ENCODE measurements at places on chromosomes 11 and 22.
A peak's percentile ranks its signal among the peaks of the same experiment; 100 is the strongest.

DNA sequence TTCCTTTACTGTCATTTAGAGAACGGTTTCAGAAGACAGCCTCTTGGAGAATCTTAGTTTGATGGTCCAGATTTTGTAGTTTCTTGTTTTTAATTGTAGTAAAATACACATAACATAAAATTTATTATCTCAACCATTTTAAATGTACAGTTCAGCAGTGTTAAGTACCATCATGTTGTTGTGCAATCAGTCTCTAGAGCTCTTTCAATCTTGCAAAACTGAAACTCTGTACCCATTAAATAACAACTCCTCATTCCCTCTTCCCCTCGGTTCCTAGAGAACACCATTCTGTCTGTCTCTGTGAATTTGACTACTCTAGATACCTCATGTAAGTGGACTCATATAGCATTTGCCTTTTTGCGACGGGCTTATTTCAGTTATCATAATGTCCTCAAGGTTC is 69.8 kb downstream of the GRIK4 start:
- DNase-seq, result no peak

- no peak for DNase-seq
Observed at GRCh38 chr11:86706338-86707131, 34.1 kb upstream of the ME3 start.

DNA sequence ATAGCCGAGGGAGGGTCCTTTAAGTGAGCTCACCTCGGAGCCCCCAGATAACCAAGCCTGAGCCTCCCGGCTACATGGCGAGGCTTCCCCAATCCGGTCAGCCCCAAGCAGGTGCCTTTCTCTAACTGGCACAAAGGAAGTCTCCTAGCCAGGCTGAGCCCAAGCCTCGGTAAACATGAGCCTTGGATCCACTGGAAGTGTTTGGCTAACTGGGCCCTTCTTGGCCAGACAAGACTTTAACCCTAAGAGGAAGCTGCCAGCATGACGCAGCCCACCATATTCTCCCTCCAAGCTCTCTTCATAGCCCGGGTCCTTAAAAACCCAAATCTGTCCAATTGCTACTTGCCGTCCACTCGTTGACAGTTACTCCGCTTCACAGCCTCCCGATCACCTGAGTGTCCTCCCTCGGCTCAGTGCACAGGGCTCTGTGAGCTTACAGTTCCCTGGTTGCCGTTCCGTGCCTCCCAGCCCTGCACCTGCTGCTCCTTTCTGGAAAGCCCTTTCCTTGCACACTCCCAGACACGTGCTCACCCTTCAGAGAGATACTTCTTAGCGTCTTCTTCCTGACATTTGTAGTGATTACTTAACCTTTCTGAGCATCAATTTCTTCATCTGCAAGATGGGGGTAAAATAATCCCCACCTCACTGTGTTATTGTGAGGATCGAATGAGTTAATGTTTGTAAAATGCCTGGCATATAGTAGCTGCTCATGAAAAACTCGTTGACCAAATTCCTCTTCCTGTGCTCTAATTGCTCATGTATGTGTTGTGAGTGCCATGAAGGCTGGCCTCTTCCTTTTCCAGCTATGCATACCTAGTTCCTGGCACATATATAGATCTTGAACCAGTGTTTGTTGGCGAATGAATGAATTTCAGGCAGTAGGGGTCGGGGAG is 25.6 kb downstream of the TXN2 start:
- no peak for DNase-seq

- DNase-seq, result no peak
Observed at GRCh38 chr11:127037001-127037400, 36.4 kb upstream of the KIRREL3 start.

- DNase-seq, result no peak
Observed at GRCh38 chr11:18789942-18790341, 1.7 kb downstream of the PTPN5 start.

DNA sequence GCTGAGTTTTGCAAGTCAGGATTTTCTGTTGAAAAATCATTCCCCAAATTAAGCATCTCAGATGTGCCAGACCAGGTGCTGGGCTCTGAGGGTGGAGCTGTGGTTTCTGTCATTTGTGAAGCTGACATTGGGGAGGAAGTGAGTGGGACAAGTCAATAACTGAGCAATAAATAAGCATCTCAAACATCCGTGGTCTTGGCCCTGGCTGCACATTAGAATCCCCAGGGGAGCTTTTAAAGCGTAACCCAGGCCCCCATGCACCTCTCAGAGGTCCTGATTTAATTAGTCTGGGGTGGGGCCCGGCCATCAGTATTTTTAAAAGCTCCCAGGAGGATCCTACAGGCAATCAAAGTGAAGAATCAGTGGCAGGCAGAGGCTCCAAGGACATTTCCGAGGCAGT is 420.0 kb downstream of the MN1 start:
- no peak for DNase-seq

GRCh38 chr22:24181996-24182899 is 961 bp downstream of the SUSD2 start:
- no peak for DNase-seq

DNA sequence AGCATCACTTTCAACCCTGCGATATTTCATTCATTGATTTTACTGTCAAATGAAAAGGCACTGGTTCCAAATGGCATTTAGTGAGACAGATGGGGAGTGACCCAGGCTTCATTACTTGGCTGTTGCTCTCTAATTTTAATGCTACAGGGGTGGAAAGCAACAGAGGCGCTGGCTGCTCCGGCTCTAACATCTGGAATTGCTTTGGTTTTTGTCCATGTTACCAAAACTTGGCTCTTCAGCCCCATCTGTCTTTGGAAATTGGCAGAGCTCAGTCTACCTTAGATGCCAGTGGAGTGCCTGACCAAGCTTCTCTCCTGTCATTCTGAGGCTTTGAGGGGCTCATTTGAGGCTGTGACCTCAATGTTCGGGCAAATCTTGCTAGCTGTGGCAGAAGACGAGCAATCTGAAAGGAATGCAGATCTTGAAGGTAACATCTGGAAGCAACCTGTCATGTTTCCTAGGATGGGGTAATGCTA is 409.5 kb upstream of the SYN3 start:
- DNase-seq, result no peak

DNA sequence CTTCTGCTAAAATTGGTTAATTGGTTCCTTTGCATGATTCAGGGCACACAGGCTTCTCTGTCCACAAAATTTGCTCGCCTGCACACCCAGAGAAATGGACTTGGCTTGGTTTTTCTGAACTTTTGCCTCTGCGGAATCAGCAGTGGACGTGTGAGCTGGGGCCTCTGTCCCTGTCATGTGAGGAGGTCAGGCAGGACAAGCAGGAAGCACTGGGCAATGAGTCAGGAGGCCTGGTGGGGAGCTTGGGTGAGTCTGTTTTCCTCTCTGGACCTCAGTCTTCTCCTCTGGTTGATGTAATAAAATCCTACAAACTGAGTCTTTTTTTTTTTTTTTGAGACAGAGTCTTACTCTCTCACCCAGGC is 10.4 kb upstream of the CELSR1 start:
- DNase-seq, result no peak

DNA sequence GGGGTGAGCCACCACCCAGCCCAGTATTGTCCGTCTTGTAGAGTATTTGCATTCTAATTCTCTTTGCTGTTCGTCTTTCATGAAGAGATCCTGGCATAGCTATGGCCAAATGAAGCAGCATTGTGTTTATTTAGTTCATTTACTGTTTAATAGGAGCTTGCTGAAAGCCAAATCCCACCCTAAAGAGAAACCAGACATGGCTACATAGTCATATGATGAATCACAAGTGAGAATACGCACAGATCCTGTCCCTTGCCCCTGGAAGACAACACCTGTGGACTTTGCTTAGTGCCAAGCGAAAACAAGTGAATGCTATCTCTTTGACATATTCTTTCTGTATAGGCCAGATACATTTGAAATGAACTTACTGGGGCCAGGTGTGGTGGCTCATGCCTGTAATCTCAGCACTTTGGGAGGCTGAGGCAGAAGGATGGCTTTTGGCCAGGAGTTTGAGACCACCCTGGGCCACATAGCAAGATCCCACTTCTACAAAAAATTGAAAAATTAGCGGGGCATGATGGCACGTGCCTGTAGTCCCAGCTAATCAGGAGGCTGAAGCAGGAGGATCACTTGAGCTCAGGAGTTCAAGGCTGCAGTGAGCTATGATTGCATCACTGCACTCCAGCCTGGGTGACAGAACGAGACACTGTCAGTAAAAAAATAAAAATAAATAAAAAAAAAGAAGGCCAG is 5.1 kb upstream of the ARFGAP3 start:
- DNase-seq, result no peak

- DNase-seq, result no peak
Observed at GRCh38 chr11:106369224-106369623, 291.8 kb downstream of the AASDHPPT start.

DNA sequence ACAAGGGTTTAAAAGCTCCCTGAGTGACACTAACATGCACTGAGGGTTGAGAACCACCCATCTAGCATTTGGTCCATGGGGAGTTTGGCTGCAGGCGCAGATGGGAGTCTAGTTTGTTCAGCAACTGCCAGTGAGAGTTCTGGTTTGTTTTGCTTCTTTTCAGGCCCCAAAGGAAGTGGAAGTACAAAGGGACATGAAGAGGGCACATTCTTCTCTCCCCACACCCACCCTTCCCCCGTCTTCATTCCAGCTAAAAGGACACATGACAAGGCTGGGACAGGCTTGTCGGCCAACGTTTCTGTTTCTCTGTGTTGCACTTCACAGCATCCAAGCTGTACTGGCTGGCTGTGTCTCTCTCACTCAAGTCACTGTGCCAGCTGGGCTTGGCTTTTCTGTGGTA is 8.2 kb upstream of the ENDOD1 start:
- DNase-seq, result no peak

DNA sequence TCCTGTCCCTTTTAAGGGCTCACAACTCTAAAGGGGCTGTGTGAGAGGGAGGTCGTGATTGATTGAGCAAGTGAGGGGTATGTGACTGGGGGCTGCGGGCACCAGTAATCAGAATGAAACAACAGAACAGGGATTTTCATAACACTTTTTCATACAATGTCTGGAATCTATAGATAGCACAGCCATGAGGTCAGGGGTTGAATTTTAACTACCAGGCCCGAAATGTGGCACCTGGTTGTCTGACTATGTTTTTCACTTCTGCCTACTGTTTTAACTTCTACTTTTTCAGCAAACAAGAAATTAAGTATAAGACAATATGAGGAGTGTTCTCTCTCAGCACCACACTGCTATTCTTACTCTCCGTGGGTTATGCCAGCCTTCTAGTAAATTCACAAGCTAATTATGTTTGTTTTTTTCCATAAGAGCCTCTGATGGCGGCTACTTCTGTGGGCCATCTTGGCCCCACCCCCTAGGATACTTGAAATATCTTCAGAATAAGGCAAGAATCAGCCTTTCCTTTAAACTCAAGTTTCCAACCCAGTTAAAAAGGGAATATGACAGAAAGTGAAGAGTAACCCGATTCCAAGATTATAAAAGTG is 552.8 kb upstream of the CHORDC1 start:
- DNase-seq, result no peak

- no peak for DNase-seq
Observed at GRCh38 chr11:77322926-77323590, 21.6 kb upstream of the GDPD4 start.

DNA sequence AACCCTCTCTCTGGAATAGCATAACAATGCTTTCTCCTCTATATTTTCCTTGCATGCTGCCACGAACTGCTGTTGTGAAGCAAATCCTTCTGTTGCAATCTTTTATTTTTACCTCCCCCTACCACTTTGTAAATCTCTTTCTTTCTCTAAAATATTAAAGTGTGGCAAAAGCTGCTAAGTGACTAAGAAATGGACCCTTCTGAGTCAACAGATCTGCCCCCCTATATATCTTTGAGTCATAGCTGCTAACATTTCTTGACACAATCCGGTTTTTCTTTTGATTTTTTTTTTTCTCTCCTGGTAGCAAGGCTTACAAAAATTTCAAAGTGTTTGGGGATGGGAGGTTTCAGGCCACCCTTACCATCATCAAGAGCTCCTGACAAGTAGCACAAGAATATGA is 39.0 kb upstream of the KIRREL3 start:
- DNase-seq, result no peak

GRCh38 chr11:103652013-103652412 is 384.4 kb upstream of the DDI1 start:
- no peak for DNase-seq

GRCh38 chr11:19913893-19914249 is 201.2 kb downstream of the NAV2 start:
- no peak for DNase-seq

DNA sequence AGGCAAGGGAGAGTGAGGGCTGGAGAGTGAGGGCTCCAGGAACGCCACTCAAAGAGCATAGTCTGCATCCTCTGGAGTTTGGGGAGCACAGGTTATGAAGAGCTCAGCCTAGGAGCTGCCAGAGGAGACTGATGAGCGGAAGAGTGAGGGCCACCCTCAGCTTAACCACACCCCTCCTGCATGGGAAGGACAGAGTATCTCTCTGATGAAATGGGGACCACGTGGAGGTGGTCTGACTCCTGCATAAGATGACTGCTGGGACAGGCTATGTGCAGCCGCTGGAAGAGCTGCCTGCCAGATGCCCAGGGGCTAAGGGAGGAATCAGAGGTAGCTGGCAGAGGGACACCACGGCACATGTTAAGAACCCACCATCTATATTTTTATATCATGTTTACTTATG is 162.9 kb upstream of the POU2AF2 start:
- no peak for DNase-seq

- no peak for DNase-seq
Observed at GRCh38 chr22:30452861-30453260, 19.0 kb downstream of the SEC14L3 start.

- DNase-seq, result no peak
Observed at GRCh38 chr11:2378527-2379210, 1.6 kb downstream of the CD81 start.

GRCh38 chr11:2794046-2794967 is 91.3 kb downstream of the CDKN1C start:
- peak; percentile 42 for DNase-seq

DNA sequence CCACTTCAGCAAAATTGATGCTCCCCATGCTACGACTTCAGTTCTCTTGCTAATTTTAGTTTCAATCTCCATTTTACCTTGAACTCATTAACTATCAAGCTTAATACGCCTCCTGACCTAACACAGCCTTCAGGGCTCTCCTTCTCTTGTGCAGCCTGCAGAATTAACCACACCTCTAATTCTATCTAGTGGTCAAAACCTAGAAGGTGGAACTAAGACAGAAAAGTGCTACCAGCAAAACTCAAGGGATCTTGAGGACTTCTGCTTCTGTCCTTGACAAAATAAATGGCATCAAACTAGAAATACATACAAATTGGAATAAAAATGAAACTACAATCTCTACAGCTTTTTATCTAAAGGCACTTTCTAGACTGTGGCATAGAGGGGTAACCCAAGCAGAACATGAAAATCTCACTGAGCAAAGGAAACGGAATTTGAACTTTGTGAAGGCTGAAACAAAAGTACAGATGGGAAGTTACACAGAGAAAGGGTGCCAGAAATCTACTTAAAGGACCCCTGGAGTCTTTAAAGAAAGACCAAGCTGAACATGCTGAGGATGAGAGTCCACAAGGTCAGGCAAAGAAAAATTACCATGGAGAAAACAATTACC is 10.7 kb downstream of the CWF19L2 start:
- no peak for DNase-seq
